Stomach (tissue), 19 donors: ENCODE measurements at places on chromosomes 2 and 18. TPM values are rescaled to one million over a fixed set of nuclear protein-coding genes. Genes with fewer than 3 reads are reported as not detected.

- H3K27me3 ChIP-seq, result no peaks in the 10 kb centered on the region
- H3K4me1 ChIP-seq, result no peaks in the 10 kb centered on the region
- H3K4me3 ChIP-seq, result no peak overlapping the region
- H3K36me3 ChIP-seq, result no peaks in the 10 kb centered on the region
Observed at GRCh38 chr2:177129610-177130009, 83.0 kb upstream of the HNRNPA3 start.

- no peaks in the 10 kb centered on the region for H3K36me3 ChIP-seq
- H3K27me3 ChIP-seq, result no peaks in the 10 kb centered on the region
- no peak overlapping the region for H3K27ac ChIP-seq
- H3K4me1 ChIP-seq, result no peaks in the 10 kb centered on the region
Observed at GRCh38 chr2:126634273-126634861, 21.6 kb upstream of the GYPC start.

DNA sequence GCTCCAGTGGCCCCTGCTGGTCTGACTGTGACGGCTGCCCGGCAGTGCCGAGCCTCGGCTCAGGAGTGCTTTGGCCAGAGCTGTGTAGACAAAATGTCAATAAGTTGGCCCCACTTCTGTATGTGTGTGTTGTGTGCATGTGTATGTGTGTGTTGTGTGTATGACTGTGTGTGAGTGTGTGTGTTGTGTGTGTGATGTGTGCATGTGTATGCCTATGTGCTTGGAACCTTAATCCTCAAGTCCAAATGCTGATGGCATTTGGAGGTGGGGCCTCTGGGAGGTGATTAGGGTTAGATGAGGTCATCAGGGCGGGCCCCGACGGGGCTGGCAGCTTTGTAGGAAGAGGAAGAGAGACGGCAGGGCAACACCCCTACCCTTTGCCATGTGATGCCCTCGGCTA is 269.0 kb downstream of the DCDC2C start:
- no peak overlapping the region for H3K4me3 ChIP-seq
- H3K4me1 ChIP-seq, result no peaks in the 10 kb centered on the region
- DNase-seq, result no peak
- no peak overlapping the region for H3K27ac ChIP-seq
- no peaks in the 10 kb centered on the region for H3K36me3 ChIP-seq

- H3K4me1 ChIP-seq, result peaks cover 10% of the 10 kb centered on the region
- no peak overlapping the region for H3K27ac ChIP-seq
- DNase-seq, result no peak
- H3K36me3 ChIP-seq, result no peaks in the 10 kb centered on the region
Observed at GRCh38 chr18:45050712-45051601, 370.3 kb downstream of the SETBP1 start.

- H3K27ac ChIP-seq, result no peak overlapping the region
- no peaks in the 10 kb centered on the region for H3K4me1 ChIP-seq
- no peaks in the 10 kb centered on the region for H3K36me3 ChIP-seq
- no peak for DNase-seq
Observed at GRCh38 chr2:67836866-67837265, 225.9 kb downstream of the C1D start.

GRCh38 chr2:6676241-6676640 is 189.5 kb downstream of the CMPK2 start:
- no peak overlapping the region for H3K4me3 ChIP-seq
- no peak for DNase-seq
- no peaks in the 10 kb centered on the region for H3K4me1 ChIP-seq
- no peak overlapping the region for H3K27ac ChIP-seq
- H3K36me3 ChIP-seq, result no peaks in the 10 kb centered on the region

VAMP5 gene
- 90.4 TPM for polyA plus RNA-seq

FEV gene
- polyA plus RNA-seq, result 6.4 TPM

MDH1B gene
- polyA plus RNA-seq, result 0.31 TPM
